ENCODE measurements at places on chromosomes 5 and 9.

DNA sequence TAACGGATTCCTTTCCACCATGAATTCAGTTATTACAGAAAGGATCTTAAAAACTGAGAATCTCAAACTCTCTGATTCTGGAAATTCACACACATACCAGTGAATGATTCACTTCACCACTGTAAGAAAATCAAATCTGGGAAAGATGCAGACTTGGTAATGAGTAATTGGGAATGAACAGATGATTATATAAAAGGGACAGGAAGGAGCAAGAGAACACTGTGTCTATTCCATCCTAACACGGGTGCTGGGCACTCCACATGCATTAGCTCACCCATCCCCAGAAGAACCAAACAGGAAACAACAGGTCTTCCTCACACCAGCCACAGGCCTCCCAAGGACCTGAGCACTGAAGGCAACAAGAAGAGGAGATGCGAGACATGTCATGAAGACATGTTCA is 74.8 kb upstream of the ZNF622 start:
- DNase-seq = peak; percentile 74

DNA sequence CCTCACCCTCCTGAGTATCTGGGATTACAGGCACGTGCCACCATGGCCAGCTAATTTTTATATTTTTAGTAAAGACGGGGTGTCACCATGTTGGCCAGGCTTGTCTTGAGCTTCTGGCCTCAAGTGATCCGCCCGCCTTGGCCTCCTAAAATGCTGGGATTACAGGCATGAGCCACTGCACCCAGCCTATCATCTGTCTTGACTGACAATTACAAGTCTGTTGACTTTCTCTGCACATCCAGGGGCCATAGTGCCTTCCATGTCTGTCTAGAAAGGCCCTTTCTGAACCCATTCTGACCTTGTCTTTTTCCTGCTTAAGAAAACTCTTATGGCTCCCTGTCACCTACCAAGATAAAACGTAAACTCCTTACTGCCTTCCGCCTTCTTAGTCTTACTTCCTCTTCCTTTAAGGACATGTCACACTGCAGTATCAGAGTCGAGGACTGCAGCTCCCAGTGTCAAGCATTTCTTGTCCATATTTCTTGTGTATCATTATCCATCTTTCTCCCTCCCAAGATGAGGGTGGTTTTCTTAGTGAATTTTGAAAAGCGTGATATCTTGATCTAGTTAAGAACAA is 49.9 kb upstream of the SHB start:
- no peak for DNase-seq

DNA sequence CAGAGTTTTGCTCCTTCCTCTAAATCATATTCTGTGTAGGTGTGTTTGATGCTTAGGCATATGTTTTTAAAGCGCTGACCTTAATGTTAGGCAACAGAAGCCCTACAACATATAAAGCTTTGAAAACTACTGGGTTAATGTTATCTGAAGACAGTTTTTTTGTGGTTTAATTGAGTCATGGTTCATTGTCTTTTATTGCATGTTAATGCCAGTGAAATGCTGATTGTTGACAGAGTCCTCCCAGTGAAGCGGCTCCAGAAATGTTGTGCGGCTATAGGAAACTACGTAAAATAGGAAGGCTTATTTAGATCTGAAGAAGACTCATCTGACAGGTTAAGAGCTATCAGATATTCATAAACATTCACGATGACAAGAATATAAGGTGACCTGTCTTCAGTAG is 424.6 kb downstream of the CCDC171 start:
- DNase-seq = peak; percentile 12

DNA sequence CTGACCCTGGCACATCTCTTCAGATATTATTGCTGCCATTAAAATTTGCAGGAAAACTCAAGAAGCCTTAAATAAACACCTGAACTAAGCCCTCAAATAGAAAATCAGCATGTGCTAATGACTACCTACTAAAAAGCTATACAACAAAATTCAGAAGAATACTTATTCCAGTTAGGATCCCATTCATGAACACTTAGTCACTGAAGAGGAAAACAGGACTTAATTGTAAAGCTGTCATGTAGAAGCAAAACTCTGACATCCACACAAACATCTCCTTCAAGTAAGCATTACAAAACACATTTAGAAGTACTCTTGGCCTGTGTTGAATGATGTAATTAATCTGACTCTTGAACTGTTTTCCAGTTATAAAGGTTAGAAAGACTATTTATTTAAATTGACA is 19.9 kb downstream of the ELL2 start:
- DNase-seq = no peak

DNA sequence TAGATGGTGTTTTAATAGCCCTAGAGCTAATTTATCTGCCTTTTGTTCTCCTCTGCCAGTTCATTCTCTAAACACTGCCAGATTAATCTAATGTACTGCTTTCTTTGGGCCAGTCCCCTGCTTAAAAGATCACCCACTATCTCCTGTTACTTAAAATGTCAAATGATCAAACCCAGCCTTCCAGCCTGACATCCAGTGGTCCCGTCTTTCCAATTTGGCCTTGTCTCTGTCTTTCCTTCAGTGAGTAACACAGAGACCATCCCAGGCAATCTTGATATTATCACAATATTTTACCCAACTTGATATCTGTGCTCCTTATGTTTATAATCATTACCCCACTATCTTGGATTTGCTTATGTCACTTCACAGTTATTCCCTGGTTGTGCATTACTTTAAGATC is 12.0 kb downstream of the PRR16 start:
- DNase-seq = no peak

- DNase-seq = peak; percentile 1
These were observed 1098.6 kb downstream of the TAF11L14 start for GRCh38 chr5:18732556-18733479.

DNA sequence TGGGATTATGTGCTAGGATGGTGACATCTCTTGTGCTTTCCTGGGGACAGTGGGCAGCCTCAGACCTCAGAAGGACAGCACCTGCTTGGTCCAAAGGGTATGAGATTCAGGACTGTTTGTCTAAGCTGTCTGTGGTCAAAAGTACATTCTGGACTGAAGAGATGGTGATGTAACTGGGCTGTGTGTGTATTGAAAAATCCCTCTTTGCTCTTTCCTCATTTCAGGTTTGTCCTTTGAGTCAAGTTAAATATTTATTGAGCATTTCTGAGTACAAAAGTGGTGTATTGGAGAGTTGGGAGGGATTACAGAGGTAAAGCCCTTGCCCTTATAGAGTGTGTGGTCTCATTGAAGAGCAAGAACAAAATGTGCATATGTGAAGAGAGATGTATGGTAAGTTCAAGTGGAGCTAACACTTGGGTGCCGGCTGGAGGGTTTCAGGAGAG is 46.7 kb downstream of the RCL1 start:
- DNase-seq = no peak

- no peak for DNase-seq
These were observed 187.8 kb downstream of the NR3C1 start for GRCh38 chr5:143215690-143216089.

- no peak for DNase-seq
These were observed 7.9 kb upstream of the IER5L start for GRCh38 chr9:129185991-129186390.

DNA sequence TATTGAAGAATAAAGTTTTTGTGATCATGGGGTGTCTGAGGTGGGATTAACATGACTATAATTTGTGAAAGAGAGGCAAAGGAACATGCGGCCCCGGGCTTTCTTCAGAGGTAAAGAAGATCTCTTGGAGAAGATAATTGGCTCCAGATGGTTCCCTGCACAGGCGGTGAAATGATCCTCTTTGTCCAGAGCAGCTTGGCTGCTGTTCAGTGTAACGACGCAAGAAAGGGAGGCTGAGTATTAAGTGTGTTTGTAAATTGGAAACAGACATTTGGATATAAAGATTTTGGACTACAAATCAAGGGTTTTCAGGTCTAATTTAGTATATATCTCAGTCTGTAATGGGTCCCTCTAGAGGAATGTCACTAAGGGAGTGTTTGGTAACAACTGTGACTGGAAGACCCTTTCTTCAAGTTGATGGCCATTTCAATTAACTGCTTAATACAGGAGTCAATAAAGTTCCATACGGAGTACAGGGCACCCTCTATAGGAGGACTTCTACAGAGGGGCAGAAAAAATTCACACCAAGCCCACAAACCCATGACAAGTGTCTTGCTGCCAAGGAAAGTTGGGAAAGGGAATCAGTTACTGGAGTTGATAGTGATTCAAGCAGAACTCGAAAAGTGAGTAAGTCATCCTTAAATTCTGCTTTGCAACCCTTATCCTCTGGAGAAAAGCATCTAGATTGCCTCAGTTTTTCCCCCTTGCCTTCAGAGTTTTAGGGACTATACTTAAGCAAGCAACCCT is 4.1 kb downstream of the EQTN start:
- peak; percentile 79 for DNase-seq

DNA sequence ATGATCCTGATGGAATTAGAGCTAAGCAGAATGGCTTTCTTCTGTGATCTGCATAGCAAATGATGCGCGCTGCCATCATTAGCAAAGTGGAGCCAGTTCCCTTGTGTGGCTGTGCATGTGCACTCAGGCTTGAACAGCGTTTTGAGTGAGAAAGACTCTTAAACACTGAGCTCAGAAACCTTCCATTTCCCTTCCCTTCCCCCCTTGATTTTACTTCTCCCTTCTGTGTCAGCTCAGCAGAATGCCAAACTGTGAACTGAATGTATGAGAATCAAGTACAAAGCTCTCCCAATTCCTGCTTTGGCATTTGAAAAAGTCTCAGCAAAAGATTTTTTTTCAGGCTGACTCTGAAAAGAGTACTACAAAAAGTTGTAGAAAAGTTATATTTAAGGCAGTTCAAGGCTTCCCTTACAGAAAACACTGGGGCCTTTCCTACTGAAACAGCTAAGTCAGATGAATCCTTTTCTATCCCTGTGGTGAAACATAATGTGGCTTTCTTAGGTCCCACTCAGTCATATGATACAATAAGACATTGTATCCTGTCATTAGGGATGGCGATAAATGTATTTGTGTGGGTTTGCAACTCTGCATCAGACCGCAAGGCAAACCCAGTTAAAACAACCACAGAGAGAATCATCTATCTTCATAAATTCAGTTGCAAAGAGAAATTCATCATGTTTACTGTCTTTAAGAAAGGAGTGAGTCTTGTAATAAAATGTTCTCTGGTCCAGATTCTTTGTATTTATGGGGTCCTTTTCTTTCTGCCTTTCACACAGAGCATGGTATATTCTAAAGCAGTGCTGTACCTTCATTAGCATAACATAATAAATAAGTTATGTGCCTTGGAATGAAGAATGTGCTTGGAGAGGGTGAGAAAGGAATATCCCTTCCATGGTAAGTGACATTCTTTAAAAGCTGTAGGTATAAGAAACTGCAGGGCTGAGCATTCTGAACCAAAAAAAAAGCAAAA is 222.6 kb downstream of the CAAP1 start:
- DNase-seq = no peak

DNA sequence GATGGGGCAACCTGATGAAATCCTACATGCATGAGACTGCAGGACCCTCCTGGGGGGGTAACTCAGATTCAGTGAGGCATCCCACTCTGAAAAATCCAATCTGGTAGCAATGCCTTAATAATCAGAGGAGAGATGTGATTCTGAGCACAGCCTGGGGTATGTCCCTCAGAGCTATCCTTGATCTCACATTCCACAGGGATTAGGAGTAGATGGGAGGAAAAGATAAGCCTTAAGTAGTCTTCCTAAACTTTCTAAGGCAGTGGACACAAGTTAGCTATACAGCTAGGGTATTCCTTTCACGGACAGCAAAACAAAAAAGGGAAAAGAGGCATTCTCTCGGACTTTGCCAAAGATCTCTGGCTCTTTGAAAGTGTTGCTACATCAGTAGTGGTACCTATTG is 3.9 kb upstream of the SPATA9 start:
- peak; percentile 50 for DNase-seq

GRCh38 chr5:35061211-35061770 is 13.5 kb upstream of the AGXT2 start:
- DNase-seq = no peak

DNA sequence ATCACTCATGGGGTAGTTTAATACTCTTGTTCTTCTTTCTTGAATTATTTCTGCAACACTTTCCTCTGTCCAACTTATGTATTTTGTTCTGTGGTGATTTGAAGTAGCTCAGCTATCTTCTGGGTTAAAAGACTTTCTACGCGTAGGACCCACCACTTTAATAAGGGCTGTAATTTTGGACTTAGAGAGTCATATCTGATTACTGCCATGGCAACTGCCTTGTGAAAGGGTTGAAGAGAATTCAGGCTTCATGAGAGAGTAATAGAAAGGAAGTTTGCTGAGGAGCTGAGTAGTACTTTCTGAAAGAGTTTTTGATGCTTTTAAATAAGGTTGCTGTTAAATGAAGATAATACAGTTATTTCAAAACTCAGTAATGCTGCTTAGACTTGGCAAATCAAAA is 89.5 kb downstream of the TLE4 start:
- no peak for DNase-seq

DNA sequence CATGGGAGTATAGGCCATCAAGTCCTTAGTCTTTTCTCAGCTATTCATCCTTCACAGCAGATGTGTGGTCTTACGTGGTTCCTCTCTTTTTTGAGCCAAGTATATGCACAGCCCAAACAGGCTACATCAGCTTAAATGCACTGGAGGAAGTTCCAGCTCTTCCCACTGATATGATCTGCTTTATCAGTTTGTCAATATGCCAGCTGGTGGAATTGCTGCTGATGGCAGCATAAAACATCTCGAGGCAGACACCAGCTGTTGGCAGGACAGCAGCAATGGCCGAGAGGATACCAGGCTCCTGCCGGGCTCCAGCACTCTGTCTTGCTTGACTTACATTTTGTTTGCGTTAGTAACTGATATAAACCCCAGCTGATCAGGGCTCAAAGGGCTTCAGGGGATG is 143.4 kb downstream of the TENT4A start:
- DNase-seq = no peak

GRCh38 chr5:50595199-50595598 is 71.2 kb upstream of the PARP8 start:
- DNase-seq = peak; percentile 91

DNA sequence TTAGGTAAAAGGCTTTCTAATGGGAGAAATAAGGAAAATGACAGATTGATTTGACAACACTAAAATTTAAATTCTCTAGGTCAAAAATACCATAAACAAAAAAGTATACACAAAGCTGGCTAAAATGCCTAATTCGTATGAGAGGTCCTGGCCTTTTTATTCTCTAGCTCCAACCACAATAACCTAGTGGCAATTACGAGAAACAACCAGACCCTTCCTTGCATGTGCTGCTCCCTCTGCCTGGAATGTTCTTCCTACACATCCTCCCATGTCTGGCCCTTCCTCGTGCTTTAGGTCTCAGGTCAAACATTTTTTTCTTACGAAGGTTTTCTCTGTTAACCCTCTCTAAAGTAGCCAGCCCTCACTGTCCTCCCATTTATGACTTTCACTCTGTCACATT is 176.4 kb upstream of the PLPPR1 start:
- no peak for DNase-seq

Data from fibroblast of upper back skin (primary cell).